ENCODE measurements at places on chromosomes 6 and 20.

GRCh38 chr6:112899541-112899940 is 552.4 kb downstream of the RFPL4B start:
- DNase-seq, result no peak

DNA sequence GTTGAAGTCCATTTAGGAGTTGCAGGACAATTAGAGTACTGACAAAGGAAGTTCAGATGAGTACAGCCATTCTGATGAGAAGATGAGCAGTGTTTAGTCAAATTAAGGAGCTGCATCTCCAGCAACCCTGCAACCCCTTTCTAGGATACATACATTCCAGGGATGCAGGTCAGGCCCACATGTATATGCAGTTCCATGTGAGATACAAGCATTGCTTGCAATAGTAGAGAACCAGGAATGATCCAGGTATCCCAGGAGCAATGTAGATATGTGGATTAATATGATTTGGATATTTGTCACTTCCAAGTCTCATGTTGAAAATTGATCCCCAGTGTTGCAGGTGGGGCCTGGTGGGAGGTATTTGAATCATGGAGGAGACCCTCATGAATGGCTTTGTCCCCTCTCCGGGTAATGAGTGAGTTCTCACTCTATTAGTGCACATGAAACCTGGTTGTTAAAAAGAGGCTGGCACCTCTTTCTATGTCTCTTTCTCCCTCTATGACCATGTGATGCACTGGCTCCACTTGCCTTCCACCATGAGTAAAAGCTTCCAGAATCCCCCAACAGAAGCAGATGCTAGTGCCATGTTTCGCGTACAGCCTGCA is 6.4 kb downstream of the HLA-DPA1 start:
- no peak for DNase-seq

GRCh38 chr6:168908887-168909286 is 344.8 kb downstream of the THBS2 start:
- DNase-seq, result no peak

DNA sequence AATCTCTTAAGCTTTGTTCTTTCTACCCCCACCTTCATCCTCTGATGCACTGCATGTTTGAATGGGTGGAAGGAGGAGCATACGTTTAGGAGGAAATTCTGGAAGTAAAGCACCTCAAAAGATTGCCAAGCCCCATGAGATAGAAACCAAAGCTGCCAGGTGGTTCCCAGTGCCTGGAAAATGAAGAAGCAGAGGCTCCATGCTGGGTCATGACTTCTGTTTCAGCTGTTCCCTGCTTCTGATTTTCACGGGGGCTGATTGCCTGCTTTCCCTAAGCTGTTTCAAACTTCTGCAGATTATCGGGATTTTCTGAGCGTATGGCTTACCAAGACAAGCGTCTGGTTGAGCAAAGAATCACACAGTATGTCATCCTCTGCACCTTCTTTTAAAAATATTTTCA is 87.5 kb upstream of the SYNDIG1 start:
- DNase-seq, result no peak

GRCh38 chr6:378090-378957 is 13.2 kb upstream of the IRF4 start:
- no peak for DNase-seq

DNA sequence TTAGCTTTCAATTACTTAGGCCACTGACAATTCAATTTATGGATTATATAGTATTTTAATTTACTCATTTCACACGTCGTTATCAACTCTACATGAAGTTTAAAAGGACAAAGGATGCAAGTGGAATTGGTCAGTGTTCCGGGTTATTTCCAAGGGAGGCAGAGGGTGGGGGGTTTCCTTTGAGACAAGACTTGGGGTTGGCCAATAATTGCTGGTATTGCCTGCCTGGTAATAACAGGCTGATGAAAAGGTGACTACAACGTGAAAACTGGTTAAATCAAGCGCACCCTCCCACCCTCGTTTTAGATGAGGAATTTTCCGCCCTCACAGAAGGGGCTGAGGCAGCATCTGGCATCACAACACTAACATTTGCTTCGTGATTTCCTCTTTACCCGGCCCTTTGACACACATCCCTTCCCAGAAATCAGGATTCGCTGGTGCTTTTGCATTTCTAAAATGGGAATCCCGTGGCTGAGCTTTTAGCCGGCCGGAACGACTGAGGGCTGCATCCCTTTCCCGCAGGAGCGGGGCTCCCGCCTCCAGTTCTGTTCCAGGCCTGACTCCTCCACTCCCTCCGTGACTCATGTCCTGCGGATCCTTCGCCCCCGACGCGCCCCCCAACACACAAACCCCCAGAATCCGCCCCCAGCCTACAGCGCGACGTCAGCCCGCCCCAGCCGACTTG is 999 bp upstream of the PIM1 start:
- no peak for DNase-seq

DNA sequence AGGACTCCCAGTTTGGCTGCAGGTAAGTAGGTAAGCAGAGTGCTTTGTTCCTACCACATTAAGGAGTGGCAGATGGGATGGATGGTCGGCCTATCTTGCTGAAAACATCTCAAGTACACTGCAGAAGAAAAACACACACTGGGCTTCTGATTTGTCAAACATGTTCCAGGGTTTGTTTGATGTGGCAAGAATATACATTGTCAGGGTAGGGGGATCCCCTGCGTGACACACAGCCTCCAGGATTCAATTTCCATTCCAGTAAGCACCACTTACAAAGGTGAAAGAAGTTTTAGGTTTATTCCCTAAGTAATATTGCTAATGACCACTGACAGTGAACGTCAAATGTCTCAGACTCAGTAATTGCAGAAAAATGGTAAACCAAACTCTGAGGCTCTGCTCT is 26.0 kb upstream of the KIF16B start:
- no peak for DNase-seq

DNA sequence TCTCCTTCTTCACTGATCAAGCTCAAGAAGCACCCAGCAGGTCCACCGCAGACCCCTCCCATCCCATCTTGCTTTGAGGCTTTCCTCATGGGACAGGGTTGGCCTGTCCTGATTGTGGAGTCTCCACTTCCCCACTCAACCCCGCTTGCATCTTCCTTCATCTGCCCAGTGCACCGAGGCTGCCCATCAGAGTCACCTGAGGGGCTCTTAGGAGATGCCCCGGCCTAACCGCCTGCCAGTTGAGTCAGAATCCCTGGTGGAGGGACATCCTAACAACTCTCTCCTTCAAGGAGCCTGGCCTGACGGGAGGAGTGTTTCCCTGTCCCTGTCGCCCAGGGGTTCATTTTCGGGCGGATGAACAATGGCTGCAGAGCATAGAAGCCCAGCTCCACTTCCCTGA is 46.1 kb downstream of the RBM38 start:
- no peak for DNase-seq

DNA sequence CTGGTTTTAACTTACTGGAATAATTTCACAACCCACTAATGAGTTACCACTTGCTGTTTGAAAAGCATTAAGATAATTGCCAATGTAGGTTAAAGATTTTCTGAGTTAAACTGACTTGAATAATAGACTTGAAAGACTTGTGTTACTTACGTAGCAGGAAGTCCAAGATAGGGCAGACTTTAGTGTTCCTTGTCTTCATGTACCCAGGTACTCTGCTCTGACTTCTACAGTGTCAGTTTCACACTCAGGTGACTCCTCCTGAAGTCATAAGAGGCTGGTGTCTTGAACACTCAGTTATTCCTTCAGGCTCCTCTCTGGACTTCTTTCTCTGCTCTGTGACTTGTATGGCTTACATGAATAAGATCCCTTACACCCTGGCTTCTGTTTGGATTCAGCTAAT is 76.3 kb upstream of the SGK1 start:
- no peak for DNase-seq

DNA sequence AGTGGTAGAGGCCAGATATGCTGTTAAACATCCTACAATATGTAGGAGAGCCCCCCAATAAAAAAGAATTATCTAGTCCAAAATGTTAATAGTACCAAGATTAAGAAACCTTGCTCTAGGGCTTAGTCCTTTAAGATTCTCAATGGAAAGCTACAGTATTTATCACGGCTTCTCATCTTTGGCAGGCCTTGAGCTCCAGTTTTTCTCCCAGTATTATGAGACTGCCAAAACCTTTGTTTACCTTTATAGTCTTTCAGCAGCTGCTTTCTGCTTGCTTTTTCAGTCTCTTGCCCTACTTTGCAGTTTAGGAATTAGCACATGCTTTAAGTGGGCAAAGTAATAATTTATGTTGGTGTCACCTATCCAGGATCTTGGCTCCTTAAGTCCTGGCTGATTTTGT is 59.7 kb downstream of the NHLRC1 start:
- DNase-seq, result no peak

GRCh38 chr6:160337991-160338390 is 10.2 kb upstream of the SLC22A3 start:
- DNase-seq, result no peak

GRCh38 chr6:101824551-101825345 is 431.2 kb downstream of the GRIK2 start:
- DNase-seq, result no peak

DNA sequence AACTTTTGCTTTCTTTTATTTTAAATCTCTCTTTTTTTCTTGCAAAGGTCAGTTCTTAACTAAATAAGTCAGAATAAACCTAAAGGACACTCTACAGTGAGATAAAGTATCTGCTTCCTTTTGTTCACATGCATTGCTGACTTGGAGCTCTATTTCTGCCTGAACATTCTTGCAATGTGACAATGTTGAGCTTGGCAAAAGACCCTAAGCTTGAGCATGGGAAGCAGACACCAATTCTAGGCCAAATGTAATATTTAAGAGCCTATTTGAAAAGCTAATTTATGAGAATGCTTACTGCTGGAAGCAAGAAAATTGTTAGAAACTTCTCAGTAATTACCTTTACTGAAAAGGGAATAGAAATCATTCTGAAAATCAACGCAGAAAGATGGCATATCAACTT is 556.2 kb downstream of the CBLN4 start:
- no peak for DNase-seq

GRCh38 chr6:150373260-150373701 is 4.5 kb downstream of the IYD start:
- DNase-seq, result no peak

GRCh38 chr6:136468711-136469110 is 81.5 kb downstream of the MAP7 start:
- DNase-seq, result no peak

DNA sequence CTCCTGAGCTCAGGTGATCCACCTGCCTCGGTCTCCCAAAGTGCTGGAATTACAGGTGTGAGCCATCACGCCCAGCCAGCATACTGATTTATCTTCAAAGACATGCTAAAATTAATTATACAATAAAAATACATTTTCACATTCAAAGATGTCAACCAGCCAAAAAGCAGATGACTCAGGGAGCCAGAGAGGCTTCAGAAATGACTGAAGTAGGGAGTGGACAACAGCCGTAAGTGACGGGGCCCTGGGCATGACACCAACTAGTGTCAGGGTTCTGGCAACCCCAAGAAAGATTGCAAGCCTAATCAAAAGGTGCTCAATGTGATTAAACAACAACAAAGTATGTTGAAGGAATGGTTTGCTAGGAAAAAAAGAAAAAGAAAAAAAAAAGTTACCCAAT is 28.4 kb downstream of the GPLD1 start:
- no peak for DNase-seq

DNA sequence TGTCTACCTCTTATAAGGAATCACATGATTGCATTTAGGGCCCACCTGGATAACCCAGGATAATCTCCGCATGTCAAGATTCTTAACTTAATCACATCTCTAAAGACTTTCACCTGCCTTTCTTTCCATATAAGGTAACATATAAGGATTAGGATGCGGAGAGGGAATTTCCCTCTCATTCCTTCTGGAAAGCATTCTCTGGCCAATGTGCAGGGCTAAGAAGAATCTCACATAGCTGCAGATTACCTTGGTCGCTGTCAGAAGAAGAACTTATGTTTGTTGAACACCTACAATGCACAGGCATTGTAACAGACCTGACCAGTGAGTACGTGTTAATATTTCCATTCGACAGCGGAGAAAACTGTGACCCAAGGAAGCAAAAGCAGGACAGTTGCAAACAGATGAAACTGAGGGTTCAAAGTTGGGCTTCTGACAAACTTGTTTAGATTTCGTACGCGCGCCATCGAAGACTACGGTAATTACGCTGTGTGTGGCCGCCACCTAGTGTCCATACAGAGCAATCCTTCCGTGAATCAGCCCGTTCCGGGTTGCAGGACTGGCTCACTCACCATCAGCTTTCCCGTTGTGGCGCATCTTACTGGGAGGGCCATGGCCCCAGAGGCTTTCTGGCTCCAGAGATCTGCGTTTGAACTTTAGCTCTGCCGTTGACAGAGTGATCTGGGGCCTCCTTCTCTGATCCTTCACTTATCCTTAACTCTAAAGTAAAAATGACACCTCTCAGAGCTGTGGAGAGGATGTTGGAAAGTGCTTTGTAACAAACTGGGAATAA is 9.5 kb downstream of the C20orf202 start:
- peak; percentile 20 for DNase-seq

GRCh38 chr6:158646023-158646910 is 1.7 kb upstream of the DYNLT1 start:
- DNase-seq, result no peak

DNA sequence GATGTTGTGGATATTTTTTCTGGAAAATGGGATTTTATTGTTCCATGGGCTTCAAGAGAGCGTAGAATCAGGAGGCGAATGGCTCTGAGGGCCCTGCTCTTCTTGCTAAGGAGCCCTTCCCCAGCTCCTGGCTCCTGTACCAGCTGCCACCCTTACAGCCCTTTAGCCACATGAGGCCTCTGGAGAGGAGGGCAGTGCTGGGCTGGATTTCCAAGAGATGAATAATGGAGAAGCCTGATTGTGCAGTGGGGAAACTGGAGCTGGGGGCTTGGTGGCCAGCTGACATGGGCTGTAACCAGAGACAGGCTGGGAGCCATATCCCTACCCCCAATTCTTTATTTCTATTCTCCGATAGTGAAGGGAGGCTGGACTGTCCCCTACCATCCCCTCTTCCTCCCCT is 9.2 kb downstream of the LRRC73 start:
- DNase-seq, result no peak

- DNase-seq, result no peak
Observed at GRCh38 chr6:36604090-36605060, 10.2 kb downstream of the SRSF3 start.

- DNase-seq, result no peak
Observed at GRCh38 chr6:25066593-25066992, 130.8 kb upstream of the RIPOR2 start.

GRCh38 chr6:138491017-138491416 is 8.3 kb downstream of the NHSL1 start:
- DNase-seq, result no peak

- no peak for DNase-seq
Observed at GRCh38 chr6:2028457-2029038, 216.9 kb downstream of the GMDS start.

DNA sequence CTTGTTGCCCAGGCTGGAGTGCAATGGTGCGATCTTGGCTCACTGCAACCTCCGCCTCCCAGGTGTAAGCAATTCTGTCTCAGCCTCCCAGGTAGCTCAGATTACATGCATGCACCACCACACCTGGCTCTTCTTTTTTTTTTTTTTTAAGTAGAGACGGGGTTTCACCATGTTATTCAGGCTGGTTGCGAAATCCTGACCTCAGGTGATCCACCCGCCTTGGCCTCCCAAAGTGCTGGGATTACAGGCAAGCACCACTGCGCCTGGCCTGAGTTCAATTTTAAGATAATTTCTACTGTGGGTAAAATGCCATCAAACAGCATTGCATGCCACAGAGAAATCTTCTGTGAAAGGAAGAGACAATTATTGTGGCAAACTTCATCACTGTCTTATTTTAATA is 633.1 kb downstream of the KIF16B start:
- no peak for DNase-seq

- no peak for DNase-seq
Observed at GRCh38 chr6:125832391-125833117, 41.8 kb downstream of the NCOA7 start.
